Astrocyte (in vitro differentiated cells and primary cell): ENCODE measurements at places on chromosomes 11 and 22. TPM values are rescaled to one million over a fixed set of nuclear protein-coding genes. Genes with fewer than 3 reads are reported as not detected.

DNA sequence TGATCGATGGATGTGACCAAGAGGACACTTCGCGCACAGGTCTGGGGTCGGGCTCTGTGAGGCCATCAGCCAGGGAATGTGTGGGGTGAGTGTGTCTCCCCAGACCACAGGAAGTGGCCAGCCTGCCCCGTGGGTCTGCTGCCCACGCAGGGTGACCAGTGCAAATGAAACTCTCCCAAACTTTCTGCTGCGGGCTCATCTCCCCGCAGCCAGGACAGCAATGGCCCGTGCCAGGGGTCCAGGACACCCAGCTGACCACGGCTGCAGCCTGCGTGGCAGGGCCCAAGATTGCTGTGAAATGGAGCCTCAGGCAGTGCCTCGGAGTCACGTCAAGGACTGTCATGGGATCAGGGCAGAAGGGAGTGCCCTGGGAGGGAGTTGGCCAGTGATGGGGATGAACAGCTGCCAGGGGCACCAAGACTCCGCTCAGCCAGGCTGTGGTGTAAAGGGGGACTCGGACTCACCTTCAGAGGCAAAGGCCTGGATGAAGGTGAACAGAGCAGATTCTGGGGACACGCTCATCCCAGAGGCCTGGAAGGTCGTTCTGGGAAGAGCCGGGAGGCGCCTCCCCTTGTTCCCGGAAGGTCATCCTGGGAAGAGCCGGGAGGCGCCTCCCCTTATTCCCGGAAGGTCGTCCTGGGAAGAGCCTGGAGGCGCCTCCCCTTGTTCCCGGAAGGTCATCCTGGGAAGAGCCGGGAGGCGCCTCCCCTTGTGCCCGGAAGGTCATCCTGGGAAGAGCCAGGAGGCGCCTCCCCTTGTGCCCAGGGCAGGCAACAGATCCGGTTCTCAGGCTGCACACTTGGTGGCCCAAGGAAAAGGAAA lies 252.6 kb downstream of the BRD1 start:
- DNase-seq: no peak

DNA sequence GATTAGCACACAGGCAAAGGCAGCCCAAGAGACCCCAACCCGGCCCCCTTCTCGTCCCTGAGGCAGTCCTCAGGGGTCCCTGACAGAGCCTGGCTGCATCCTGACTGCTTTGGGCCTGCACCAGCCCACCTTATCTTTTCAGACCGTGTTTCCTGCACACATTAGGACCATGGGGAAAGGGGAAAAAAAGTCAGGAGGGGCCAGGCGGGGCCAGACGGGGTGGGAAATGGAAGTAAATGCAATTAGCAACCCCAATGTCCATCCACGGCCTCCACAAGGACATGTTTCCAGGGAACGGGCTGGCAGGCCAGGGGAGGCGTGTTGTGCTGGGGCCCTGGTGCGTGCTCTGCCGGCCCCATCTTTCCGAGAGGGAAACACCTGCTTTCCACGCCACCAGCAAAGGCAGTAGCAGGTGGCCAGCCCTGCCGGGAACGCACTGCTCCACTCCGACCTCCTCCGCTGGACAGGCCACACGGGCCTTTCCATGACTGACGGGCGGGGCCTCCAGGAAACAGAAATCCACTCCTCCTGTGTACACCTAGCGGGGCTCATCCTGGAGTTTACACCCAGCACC lies 7.4 kb downstream of the EHD1 start:
- no peak for DNase-seq

GRCh38 chr11:8258289-8258688 lies 5.4 kb downstream of the LMO1 start:
- DNase-seq: no peak

- DNase-seq: no peak
Measured at GRCh38 chr11:87440076-87440770, 402.5 kb downstream of the TMEM135 start.

DNA sequence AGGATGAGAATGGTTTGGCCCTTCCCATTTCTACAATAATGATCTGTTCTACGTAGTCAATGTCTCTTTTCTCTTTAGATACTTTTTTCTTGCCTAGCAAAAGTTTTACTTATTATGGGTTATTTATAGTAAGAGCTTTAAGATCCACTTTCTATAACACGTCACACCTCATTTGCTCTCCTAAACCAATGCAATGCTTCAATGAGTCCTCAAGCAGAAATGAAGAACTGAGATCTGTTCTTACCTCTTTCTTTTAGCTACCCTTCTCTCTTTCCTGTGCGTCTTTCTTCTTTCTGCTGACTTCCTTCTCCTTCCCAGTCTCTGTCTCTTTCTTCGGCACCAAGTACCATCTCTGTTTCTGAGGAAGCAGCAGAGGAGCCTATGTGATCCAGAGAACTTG lies 61.8 kb downstream of the SNX19 start:
- DNase-seq: no peak

CYTH4 gene
- total RNA-seq: not detected in 2 replicates

KCNQ1OT1 gene
- total RNA-seq: 2.5 TPM in 2 replicates

LRRC55 gene
- not detected in 2 replicates for total RNA-seq
